ENCODE measurements at places on chromosomes 3 and 15.

DNA sequence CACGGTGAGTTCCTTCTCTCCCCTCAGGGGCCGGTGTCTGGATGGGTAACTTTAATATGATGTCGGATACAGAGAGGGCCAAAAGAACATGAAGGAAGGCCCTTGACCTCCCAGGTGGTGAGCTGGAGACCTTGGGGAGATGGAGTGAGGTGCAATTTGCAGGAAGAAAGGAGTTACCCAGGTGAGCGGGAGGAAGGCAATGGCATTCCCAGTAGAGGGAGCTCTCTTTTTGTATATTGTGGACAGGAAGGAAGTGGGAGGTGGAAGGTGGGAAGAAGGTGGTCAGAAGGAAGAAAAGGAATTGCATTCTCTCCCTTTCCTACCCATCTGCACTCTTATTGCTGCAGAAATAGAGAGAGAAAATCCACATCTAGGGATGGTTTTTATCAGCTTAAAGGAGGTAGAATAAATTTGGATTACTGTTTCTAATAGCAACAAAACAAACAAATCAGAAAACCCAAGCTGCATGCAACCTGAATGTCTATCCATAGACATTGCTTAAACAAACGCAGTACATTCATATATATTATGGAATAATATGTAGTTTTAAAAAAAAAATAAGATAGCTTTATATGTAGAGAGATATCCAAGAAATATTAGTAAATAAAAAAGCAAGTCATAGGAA lies 169.0 kb upstream of the TSC22D2 start:
- no peak for DNase-seq

- no peak for DNase-seq
Measured at GRCh38 chr15:101723171-101723873, 951 bp downstream of the TARS3 start.

GRCh38 chr3:106805625-106806024 lies 571.6 kb upstream of the CCDC54 start:
- DNase-seq, result no peak

GRCh38 chr15:70447928-70448698 lies 315.2 kb downstream of the UACA start:
- no peak for DNase-seq
